ENCODE measurements at places on chromosomes 7 and 10. TPM values are rescaled to one million over a fixed set of nuclear protein-coding genes. Genes with fewer than 3 reads are reported as not detected.

Gene XPNPEP1
- total RNA-seq = 108 TPM

Gene STAG3
- total RNA-seq = 1.3 TPM

Gene LLCFC1
- total RNA-seq = not detected

Gene ATG9B
- 2.8 TPM for total RNA-seq

Gene MOGAT3
- not detected for total RNA-seq

Gene KIF11
- 8.5 TPM for total RNA-seq

Gene HECTD2
- 85.1 TPM for total RNA-seq
